Sigmoid colon (tissue), 7 donors: ENCODE measurements at places on chromosomes 2 and 18. TPM values are rescaled to one million over a fixed set of nuclear protein-coding genes. Genes with fewer than 3 reads are reported as not detected.
A peak's percentile ranks its signal among the peaks of the same experiment; 100 is the strongest.

Gene VRK2
- total RNA-seq: 26.9 TPM

Gene DSC2
- 2.7 TPM for total RNA-seq

Gene KRTCAP3
- total RNA-seq: not detected

Gene FBXO41
- 0.55 TPM for total RNA-seq

Gene COL3A1
- total RNA-seq: 183 TPM

Gene DSG1
- not detected for total RNA-seq

Gene ITGB6
- not detected for total RNA-seq

Gene TEKT4
- not detected for total RNA-seq

Gene MROH2A
- total RNA-seq: not detected

Gene C2orf80
- total RNA-seq: not detected

Gene GATA6
- 15.1 TPM for total RNA-seq

Gene ITPRIPL1
- total RNA-seq: not detected

Gene SCN3A
- total RNA-seq: 3.6 TPM

Gene HOXD1
- 0.71 TPM for total RNA-seq

Gene SLC9A2
- not detected for total RNA-seq

Gene ATIC
- 27.0 TPM for total RNA-seq

Gene EPAS1
- 62.2 TPM for total RNA-seq

Gene NOL4
- 1.1 TPM for total RNA-seq

Gene REG3A
- not detected for total RNA-seq

Gene SCN9A
- total RNA-seq: 17.1 TPM

Gene LIMS4
- 0.33 TPM for total RNA-seq

- peak; percentile 82 for DNase-seq
These were observed 230.8 kb downstream of the SEPTIN10 start for GRCh38 chr2:109382951-109383350.

GRCh38 chr2:209900638-209901037, 101.8 kb upstream of the RPE start:
- DNase-seq: no peak

- no peak for DNase-seq
These were observed 27.9 kb downstream of the WDR33 start for GRCh38 chr2:127783101-127783500.

- DNase-seq: no peak
These were observed 5.0 kb upstream of the SERPINB2 start for GRCh38 chr18:63882333-63883141.

- DNase-seq: no peak
These were observed 80.6 kb downstream of the GFPT1 start for GRCh38 chr2:69306393-69306821.

- DNase-seq: no peak
These were observed 9.2 kb upstream of the LRPPRC start for GRCh38 chr2:44004735-44005602.

- DNase-seq: no peak
These were observed 20.8 kb upstream of the TUBB6 start for GRCh38 chr18:12287131-12287681.

DNA sequence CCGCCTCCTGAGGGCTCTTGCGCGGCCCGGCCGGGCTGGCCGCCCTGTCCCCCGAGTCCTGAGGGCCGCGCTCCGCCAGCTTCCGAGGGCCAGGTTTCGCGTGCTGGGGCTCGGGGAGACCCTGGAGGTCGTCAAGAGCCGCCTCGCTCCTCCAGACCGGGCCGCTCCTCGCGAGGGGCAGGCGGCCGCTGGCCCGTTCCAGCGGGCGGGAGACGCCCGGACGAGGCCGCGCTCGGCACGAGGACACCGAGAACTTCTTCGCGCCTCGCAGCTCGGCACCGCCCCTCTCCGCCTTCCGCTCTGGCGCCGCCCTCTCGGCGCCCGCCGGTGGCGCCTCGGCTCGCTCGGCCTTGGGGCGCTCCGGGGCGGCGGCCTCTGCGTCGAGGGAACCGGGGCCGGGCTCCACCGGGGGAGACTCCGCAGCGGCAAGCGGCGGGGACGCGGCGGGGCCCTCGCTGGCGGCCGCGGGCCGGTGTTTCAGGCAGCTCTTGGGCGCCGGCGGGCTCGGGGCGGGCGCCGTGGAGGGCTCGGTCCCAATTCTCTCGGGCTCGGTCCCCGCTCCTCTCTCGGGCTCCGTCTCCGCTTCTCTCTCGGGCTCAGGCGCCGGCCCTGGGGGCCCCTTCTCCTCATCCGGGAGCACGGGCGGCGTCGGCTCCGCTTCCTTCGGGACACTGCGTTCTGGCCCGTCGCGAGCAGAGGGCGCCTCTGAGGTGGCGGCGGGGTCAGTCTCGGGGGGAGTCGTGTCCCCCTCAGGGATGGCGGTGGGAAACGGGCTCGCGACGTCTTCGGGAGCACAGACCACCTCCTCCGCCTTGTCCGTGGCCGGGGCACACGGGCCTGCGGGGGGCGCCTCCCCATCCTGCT, 91.6 kb upstream of the MGAT4A start:
- DNase-seq: no peak

GRCh38 chr2:42877511-42877910, 85.1 kb upstream of the HAAO start:
- no peak for DNase-seq

GRCh38 chr18:59885579-59886163, 14.1 kb upstream of the PMAIP1 start:
- DNase-seq: no peak

DNA sequence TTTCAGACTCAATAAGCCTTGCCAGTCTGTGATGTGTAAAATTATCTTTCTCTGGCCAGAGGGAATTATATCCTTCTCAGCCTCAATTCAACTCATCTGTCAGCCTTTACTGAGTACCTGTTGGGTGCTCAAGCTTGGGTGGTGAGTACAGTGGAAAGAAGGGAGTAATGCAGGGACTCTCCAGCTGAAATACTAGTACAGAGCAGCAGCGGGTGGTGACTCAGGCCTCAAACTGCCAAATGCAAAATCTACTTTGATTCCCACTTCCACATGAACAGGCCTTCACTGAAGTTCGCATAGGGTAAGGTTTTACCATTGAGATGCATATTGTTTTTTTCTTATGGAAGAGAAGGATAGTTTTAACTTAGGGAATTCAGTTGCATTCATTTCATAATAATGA, 326.8 kb downstream of the LRRTM1 start:
- DNase-seq: no peak

- no peak for DNase-seq
These were observed 38.2 kb downstream of the NRP2 start for GRCh38 chr2:205720451-205720902.

GRCh38 chr2:217642944-217643343, 359.9 kb downstream of the TNS1 start:
- DNase-seq: no peak

- no peak for DNase-seq
These were observed 85.9 kb upstream of the PMAIP1 start for GRCh38 chr18:59813942-59814341.

GRCh38 chr2:44549856-44550255, 188.1 kb downstream of the CAMKMT start:
- no peak for DNase-seq

GRCh38 chr18:3104190-3105054, 91.5 kb upstream of the LPIN2 start:
- no peak for DNase-seq

DNA sequence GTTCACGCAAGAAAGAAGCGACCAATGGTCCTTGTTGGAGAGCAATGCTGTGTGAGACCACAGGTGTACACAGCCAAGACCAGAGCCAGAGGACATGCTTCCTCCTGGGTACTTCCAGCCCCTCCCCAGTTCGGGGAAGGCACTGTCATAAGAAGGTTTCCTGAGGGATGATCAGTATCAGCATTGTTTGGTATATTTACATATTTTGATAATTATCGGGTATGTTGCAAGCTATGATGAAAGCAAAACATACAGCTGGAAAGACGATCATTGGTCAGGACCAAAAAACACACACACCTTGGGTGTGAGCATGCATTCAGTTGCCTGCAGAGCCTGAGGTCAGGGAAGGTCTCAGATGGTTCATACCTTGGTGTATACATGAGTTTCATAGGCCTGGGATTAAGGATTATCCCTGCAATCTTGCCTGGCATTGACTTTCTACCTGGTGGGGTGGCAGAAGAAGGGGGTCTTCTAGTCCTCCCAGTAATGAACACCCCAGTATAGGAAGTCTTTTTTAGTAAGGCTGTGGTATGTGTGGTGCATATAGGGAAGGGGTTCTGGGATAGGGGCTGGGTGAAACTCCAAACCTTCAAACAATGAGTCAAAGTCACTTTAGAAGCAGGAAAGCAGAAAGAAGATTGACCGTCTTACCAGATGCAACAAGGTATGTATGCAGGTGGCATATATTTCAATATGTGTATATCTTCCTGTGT, 2.9 kb downstream of the SERPINB2 start:
- DNase-seq: no peak

- DNase-seq: no peak
These were observed 2.9 kb upstream of the SERPINB4 start for GRCh38 chr18:63646936-63647335.

DNA sequence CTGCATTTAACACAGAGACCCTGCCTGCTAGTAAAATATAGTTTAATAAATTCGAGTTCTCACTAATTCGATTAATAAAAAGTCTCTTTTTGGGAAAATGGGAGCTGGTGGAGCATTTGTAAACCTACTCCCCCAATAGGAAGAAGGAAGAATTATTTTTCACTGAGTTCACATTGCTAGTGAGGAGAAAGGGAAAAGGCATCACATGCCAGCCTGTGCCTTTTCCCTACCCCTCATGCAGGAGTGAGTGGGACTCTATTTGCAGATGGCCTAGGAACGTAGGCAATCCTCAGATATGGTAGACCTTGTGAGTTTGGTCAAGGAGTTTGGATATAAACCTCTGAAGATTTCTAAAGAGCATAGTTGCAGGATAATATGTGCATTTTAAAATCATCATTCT, 218.4 kb upstream of the TRIB2 start:
- DNase-seq: no peak

- DNase-seq: no peak
These were observed 210.6 kb upstream of the AGAP1 start for GRCh38 chr2:235283246-235283645.
